ENCODE measurements at places on chromosomes 6 and 20.

GRCh38 chr6:49198015-49198414, 265.0 kb downstream of the MMUT start:
- no peak for DNase-seq

DNA sequence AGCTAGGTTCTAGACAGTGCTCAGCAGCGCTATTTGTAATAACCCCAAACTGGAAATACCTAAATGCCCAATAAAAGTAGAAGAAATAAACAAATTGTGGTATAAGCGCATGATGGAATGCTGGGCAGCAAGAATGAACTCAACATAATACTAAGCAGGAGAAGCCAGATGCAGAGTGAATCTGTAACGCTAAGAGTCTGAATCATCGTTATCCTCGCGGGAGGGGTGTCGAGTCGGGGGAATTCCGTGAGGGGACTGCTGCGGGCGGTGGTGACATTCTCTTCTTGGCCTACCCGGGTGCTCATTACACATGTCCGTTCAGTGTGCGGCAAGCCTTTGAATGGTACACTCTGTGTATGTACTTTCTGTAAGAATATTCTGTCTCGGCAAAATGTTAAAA, 83.7 kb downstream of the SULF2 start:
- no peak for DNase-seq

DNA sequence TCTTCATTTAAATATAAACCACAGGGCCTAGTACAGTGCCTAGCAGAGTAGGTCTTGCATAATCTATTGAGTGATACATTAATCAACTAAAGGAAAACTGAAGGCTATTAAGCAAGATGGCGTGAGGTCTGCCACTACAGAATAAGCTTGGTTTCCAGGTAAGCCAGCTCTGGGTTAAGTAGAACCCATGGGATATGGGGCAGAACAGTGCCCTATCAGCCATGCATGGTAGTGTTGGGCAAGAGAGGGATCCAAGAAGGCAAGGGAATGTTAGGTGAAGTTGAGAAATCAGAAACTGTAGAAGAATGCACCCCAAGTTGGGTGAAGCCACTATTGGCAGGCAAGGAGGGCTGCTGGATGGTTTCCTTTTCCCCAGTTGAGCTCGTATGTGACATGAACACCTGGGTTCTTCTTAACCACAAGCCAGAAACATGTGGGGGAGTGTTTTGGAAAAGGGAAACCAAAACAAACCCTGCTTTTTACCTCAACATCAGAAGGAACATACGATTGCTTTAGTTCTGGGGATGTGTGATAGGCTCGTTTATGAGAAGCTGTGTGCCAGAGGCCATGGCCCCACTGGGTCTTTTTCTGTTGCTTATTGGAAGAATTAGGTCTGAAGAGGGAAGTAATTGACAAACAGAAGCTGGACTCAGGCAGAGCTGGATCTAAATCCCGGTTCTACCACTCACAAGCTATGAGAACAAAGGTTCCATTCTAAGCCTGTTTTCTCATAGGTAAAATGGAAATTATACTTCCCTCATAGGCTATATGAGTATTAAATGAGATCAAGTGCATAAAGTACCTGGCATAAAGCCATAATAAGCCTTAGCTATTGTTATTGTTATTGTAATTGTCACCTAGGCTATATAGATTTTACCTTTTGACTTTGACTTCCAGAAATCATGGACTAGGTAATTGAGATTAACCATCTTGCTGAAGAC, 33.5 kb downstream of the NEDD9 start:
- DNase-seq: no peak

- DNase-seq: no peak
Observed at GRCh38 chr20:35979544-35979943, 11.2 kb downstream of the CNBD2 start.

- no peak for DNase-seq
Observed at GRCh38 chr6:41489120-41489851, 56.9 kb upstream of the FOXP4 start.

- DNase-seq: peak; percentile 17
Observed at GRCh38 chr6:154614101-154614500, 103.6 kb upstream of the CNKSR3 start.

DNA sequence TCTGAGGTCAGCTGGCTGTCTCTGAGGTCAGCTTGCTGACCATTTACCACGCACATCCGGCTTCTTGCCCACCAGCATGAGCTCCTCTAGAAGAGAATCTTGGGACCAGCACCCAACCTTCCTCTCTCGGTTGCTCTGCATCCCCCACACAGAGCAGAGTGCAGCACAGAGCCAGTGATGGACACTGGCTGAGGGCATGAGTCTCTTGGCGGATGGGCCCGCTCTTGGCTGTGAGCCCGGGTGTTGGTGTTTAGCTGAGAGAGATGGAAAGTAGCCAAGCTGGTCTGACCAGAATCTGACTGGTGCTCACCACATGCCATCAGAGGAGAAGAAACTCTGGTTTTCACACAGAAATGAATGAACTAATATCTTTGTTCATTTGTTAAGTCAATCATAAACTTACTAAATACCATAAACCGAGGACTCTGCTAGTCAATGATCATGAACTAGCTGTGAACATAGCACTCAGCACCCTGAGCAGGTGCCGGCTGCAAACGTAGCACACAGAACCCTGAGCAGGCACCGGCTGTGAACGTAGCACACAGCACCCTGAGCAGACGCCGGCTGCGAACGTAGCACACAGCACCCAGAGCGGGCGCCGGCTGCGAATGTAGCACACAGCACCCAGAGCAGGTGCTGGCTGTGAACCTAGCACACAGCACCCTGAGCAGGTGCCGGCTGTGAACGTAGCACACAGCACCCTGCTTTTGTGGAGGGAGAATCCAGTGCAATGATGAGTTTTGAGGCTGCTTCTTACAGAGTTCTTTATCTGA, 10.4 kb upstream of the THBS2 start:
- no peak for DNase-seq

- no peak for DNase-seq
Observed at GRCh38 chr20:32494483-32495216, 90.5 kb downstream of the NOL4L start.

- DNase-seq: no peak
Observed at GRCh38 chr6:9657994-9658393, 756.9 kb downstream of the TFAP2A start.

DNA sequence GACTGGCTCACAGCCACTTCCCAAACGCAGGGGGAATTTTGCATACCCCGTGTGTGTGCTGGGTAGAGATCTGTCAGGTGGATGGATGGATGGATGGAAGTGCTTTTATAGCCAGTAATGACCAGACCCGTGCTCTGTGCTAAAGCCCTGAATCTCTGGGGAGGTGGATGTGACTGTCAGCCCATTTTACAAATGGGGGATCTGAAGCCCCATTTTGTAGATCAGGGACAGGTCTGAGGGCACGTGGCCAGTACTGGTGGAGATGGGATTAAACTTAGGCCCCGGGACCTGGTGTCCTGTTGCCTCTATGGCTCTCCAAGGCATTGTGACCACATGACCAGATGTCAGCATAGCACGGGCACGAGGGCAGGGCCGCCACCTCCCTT, 38.2 kb upstream of the ZBP1 start:
- no peak for DNase-seq

- no peak for DNase-seq
Observed at GRCh38 chr6:10582774-10583508, 61.8 kb downstream of the GCNT2 start.

DNA sequence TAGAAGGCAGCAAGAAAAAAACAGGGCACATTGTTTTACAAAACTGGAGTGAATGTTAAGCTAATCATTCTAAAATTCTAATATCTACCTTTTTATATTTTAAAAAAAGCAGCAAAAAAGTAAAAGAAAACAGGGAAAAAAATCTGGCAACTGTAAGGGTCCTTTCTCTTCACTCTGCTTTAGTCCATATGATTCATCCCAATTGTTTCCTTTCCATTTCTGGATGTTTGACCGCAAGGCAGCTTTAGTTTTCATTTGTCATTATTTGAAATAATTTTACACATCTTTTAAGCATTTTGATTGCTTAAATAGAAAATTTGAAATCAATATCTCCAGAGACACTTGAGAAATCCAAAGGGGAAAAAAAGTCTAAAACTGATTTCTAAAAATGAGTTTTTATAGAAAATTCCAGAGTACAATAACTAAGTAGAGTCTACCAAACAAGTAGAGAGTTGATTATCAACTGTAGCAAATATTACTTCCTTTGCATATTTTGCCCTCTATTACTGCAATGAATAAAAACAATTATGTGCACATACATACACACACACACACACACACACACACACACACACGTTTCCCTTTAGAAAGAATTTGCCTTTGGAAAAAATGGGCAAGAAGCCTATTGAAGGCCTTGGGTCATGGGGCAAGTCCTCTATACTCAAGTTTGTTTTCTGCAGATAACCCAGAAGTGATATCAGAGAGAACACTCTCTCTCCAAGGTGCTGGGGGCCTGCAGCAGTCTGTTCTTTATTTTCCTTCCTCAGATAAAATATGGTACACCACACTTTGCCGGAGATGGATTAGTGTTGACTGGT, 259.7 kb downstream of the HACE1 start:
- DNase-seq: no peak
